Epithelial cell of esophagus (primary cell): ENCODE measurements at places on chromosomes 1 and 21.

DNA sequence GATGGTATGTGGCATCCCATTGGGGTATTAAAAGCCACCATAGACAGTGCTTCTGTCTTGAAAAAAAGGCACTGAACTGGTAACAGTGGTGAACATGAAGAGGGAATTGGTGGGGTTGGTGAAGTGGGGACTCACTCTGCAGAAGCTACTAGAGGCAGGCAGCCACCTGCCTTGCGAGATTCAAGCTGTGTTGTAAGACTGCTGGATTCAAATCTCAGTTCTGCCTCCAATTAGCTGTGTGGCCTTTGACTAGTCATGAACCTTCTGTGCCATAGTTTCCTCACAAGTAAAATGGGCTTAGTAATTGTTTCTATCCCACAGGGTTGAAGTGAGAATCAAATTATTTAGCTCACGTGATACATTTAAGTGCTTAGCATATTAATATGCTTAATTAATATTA is 16.6 kb upstream of the ELOA start:
- DNase-seq, result peak; percentile 24

DNA sequence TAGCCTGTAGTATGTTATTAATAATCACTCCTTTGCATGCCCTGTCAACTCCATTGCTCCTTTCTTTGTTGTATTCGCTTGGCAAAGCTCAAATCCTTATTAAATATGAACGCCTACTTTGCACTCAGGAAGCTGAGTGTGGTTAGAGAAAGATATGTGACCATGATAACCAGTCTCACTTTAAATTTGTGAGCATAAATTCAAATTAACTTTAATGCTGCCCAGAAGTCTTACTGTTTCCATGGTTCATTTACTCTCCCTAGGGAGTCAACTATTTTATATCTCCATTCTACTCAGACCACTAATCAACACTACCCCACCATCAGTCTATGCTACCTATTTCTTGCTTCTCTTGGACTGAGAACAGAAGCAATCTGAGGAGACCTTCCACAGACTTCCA is 12.1 kb upstream of the EPHX4 start:
- DNase-seq, result no peak

DNA sequence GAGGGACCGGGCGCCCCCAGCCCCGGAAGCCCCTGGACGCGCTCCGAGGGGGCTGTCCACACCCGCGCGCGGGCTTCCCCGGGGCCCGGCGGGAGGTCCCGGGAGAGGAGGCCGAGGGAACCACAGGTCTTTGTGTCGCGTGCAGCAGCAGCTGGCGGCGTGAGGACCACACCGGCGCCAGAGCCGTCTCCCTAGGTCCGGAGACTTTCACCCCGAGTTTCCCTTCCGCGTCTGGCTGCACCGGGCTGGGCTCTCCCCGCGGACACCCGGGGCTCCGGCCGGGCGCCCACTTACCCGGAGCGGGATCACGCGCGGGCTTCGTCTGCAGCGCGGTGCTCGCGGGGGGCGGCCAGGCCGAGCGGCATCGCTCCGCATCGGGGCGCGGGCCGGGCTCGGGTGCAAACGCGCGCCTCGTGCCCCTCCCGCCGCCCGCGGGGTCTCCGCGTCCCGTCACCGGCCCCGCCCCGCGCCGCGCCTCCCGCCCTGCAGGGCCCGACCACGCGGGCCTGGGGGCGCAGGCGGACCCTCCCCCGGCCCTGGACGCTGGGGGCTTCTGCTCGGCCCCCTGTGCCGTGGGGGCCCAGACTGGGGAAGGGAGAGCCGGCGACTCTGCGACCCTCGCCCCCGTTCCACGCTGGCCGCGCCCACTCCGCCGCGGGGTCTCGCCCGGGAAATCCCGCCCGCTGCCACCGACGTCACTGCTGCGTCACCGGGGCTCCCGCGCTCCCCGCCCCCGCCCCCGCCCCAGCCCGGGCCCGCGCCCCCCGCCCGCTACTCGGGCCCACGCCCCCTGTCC is at the start of gene GNG4:
TSS of gene GNG4 (minus strand) at position 417 of the 796 bp plus-strand sequence. CDS start 65,946 bp downstream, outside the sequence.
- DNase-seq, result no peak

GRCh38 chr1:94156096-94156625 is 35.2 kb upstream of the ABCA4 start:
- no peak for DNase-seq

DNA sequence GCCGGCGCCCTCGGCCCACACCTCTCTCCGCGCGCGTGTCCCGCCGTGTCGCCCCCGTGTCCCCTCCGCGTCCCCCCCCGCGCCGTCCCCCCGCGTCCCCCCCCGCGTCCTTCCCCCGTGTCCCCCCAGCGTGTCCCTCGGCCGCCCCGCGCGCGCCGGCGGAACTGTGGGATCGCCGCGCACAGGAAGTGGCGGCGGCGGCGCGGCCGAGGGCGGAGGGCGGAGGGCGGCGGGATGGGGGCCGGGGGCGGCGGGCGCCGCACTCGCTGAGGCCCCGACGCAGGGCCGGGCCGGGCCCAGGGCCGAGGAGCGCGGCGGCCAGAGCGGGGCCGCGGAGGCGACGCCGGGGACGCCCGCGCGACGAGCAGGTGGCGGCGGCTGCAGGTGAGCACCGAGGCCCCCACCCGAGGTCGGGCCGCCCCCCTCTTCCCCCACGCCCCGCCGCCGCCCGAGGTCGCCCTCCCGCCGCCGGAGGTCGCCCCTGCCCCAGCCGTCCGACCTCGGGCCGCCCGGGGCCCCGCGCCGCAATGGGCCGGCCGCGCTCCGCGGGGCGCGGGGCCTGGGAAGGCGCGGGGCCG is at the start of gene AGPAT3:
TSS of gene AGPAT3 (plus strand) at position 262 of the 578 bp plus-strand sequence. CDS start 94,459 bp downstream, outside the sequence.
- no peak for DNase-seq

DNA sequence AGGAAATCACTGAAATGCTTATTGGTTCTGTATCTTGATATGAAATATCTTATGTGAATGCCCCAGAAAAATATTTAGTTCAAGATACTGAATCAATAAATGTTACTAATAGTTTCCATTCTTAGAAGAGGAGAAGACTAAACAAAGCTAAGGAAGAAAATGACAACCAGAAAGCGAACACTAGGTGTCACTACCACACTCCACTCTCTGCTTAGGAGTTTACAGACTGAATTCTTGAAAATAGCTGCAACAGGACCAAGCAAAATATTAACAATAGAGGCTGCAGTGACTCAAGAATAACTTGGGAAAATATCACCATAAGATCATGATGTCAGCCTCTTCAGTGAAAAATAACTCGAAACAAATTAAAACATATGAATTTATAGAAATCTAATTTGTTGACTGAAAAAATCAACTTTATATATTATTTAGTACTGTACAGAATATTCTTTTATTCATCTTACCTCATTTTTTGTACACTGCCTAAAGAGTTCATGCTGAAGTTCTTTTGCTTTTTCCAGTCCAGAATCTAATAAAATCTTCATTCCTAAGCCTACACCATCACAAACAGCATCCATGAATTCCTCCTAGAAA is 61.6 kb downstream of the KIF14 start:
- DNase-seq, result peak; percentile 64

GRCh38 chr1:42957229-42957879 is 1.3 kb downstream of the SLC2A1 start:
- DNase-seq, result no peak

DNA sequence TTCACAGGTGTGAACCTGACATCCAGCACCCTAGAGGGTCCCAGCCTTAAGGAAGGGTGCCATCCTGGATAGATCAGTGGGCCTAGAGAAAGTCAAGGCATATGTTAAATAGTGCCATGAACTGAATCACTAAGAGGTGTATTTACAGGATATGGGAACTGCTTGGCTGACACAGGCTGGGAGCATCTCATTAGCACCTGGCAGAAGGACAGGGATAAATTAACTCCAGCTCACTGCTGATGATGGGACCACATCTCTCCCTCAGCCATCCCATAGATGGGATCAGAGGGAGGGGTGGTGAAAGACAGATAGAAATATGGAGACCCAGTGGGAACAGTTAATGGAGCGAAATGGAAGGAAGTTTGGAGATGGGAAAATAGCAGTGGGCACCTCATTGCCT is 122.0 kb downstream of the IGSF21 start:
- DNase-seq, result no peak

- no peak for DNase-seq
Measured at GRCh38 chr1:224262373-224263054, 67.5 kb downstream of the NVL start.

- peak; percentile 84 for DNase-seq
Measured at GRCh38 chr1:160261556-160261892, 825 bp downstream of the DCAF8 start.

DNA sequence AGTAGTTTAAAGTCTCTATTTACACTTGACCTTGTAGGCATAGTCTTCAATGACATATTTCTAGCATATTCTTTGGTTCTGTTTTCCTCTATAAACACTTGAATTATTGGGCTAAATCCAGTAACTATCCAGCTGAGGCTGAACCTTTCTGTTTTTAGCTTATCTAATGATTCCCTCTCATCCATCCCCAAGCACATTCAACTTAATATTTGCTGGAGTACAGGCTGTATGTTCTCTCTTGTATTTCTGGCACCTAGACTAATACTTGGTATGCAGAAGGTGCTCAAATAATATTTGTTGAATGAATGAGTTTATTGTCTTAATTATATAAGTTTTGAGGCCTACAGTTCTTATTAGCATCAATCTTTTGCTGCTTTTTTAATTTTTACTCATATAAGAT is 88.7 kb downstream of the RABGAP1L start:
- DNase-seq, result no peak

- DNase-seq, result peak; percentile 65
Measured at GRCh38 chr1:59029411-59030167, 245.7 kb upstream of the JUN start.

GRCh38 chr1:184429335-184429734 is 42.5 kb downstream of the C1orf21 start:
- no peak for DNase-seq

DNA sequence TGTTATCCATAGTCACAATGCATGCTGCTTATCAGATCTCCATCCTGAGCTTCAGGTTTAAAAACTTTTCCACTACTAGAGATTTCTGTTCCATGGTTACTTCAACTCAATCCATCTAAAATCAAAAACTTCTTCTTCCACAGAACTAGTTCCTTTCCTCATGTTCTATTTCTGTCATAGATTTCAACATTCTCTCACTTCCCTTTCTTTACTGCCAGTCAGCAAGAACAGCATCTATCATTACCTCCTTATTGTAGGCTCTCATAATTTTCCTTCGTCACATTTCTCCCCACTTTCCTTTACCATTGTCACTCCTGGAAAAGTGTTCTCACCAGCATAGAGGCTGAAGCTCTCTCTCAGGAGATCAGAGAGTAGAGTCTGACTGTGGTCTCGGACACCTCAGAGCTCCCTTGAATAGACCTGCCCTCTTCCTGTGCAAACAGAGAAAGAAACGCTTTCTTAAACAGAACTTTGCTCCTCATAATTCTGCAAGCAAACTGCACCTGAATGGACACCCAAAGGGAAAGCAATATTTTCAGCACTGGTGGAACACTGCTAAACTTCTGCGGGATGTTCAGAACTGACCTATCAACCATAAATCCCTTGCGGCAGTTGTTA is 48.7 kb upstream of the KIRREL1 start:
- no peak for DNase-seq

DNA sequence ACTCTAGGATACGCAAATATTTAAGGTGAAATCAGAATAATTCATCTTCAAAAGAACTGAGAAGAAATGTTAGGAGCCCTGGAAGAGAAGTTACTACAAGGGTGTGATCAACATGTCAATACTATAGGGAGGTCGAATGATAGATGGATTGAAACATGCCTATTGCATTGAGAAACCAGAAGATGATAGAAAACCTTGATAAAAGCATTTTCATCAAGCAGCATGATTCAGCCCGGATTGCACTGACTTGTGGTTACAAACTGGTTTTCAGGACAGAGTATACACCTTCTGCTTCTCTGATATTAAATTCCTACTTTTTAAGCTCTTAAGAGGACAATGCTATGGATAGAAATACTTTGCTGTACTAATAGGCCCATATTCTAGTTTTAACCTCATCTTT is 164.2 kb downstream of the FMN2 start:
- no peak for DNase-seq

DNA sequence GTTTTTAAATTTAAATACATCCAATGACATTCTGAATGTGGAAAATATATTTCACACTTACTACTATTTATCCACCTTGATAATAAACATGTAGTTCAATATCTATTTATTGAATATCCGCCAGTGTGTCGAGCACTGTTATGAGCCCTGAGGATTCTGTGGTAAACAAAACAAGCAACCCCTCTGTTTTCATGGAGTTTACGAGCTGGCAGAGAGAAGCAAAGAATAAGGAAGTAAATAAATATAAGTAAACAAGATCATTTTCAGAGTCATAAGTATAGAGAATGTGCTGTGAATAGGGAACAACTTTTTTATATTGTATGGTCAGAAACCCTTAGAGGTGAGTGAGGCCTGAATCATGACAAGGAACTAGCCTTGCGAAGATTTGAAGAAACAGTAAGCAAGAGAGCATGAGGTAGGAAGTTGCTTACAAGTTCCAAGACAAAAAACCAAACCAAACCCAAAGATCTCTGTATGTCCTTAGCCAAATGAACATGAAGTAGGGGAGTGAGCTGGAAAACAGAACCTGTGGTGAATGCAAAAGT is 6.4 kb upstream of the SERBP1 start:
- DNase-seq, result no peak

DNA sequence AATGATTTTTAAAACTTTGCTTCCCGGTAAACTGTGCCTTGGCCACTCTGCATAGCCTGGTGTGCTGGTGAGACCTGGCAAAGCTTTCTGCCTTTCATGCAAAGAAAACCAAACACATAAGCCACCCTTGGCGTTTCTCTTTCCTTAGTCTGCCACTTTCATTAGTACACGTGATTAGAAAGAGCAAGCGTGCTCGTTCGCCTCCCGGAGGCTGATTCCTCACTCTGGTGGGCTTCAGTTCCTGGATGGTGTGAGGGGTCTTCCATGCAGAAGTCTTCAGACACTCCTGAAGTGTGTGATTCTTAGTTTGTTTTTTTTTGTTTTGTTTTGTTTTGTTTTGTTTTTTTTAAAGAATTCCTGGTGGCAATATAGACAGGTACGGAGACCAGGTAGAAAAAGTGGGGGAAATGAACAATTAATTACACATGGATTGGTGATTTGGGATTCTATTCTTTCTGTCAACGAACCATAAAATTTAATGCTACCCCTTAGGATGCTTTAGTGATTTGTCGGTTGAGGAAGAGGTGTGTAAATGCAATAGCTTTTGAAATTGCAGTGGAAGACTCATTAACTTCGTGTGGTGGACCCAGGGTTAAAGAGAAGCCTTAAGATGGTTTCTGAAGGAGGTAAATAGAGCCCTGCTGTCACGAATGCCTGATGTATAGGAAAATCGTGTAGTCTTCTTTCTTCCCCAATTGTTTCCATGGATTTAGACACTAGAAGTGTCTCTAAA is 2.1 kb downstream of the GALNT2 start:
- DNase-seq, result peak; percentile 32

DNA sequence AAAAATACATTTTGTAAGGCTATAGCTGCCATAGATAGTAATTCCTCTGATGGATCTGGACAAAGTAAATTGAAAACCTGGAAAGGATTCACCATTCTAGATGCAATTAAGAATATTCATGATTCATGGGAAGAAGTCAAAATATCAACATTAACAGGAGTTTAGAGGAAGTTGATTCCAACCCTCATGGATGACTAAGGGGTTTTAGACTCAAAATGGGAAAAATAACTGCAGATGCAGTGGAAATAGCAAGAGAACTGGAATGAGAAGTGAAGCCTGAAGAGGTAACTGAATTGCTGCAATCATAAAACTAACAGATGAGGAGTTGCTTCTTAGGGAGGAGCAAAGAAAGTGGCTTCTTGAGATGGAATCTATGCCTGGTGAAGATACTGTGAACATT is 230.8 kb downstream of the KCTD3 start:
- DNase-seq, result no peak
